ENCODE measurements at places on chromosomes 13 and 19.
A peak's percentile ranks its signal among the peaks of the same experiment; 100 is the strongest.

GRCh38 chr19:1259876-1260748 lies 9.0 kb upstream of the CIRBP start:
- DNase-seq, result no peak

DNA sequence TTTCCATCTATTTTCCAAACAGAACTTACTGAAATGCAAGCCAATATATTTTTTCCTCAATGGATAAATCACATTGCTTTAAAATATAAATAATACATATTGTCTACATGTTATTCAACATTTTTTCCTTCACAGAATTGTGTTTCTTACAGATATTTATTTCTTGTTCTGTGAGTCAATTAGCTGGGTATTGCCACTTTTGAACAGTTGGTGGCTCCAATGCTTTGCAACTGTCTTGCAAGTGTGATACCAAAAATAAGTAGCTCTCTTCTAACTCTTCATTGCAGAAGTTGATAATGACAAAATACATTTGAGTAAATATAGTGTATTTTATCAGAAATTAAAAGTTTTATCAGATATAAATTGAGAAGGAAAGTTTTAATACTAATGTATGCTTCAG lies 17.1 kb upstream of the GPC5 start:
- no peak for DNase-seq

DNA sequence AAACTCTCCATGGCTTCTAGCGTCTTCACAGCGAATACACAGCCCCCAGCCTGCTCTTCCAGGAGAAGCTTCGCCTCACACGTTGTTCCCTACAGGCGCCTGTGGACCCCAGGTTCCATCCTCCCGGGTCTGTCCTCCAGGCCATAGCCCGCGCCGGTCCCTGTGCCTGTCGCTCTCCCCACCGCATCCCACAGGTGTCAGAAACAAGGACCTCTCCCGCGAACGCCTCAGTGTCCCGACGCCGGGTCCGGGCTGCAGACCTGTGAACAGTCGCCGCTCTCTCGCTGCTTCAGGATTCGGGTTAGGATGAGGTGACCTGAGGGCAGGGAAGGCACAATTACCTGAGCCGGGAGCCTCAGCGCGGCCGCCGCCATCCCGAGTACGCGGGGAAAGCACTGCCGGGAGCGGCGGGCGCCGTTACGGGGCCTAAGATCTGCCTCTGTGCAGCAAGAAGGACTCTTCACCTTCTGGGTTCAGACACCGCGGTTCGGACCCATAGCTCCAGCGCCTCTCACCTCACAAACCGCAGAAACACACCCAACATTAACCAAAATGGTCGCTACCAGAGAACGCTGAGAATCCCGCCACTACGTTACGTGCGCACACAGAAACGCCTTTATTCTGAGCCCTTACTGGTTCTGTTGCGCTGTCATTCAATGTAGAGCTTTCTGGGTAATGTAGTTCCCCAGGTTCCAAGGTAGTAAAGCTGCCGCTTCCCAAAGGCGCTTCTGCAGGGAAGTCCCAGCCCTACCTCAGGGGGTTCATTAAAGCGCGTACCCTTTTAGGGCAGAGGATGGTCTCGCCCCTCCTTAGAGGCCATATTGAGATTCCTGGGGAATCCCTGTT lies at the start of gene ZNF418:
ZNF418 (minus strand) TSS at position 583 of the 846 bp plus-strand sequence. CDS start 1,580 bp downstream, outside the sequence.
- no peak for DNase-seq

DNA sequence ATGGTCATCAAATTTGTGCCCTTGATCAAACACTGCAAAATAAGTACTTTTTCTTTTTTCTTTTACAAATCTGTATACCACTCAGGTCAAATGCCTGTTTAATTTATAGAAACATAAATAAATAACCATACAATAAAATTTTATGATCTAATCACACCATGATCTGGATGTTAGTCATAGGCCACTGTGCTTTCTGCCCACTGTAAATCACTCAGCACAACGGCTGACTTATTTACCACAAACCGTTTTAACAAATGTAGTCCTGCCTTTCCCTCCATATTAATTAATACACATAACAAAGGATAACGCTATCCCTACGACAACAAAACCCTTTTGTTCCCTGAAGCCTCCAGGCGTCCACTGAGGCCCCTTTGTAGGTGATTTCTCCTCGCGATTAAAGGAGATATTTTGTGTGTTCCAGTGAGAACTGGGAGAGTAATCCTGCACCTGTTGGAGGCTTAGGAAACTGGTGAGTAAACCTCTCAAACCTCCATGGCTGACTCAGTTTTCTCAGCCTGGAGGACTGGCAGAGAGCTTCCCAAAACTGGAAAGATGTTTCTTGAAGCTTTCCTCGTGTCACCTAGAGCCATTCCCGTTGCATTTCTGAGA lies 477.1 kb upstream of the SGCG start:
- no peak for DNase-seq

DNA sequence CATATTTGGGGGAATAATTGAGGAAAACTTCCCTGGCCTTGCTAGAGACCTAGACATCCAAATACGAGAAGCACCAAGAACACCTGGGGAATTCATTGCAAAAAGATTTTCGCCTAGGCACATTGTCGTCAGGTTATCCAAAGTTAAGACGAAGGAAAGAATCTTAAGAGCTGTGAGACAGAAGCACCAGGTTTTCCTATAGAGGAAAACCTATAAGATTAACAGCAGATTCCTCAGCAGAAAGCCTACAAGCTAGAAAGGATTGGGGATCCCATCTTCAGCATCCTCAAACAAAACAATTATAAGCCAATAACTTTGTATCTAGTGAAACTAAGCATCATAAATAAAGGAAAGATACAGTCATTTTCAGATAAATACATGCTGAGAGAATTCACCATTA lies 114.9 kb downstream of the PIBF1 start:
- no peak for DNase-seq

- no peak for DNase-seq
Observed at GRCh38 chr13:68588623-68589022, 1358.5 kb upstream of the PCDH9 start.

DNA sequence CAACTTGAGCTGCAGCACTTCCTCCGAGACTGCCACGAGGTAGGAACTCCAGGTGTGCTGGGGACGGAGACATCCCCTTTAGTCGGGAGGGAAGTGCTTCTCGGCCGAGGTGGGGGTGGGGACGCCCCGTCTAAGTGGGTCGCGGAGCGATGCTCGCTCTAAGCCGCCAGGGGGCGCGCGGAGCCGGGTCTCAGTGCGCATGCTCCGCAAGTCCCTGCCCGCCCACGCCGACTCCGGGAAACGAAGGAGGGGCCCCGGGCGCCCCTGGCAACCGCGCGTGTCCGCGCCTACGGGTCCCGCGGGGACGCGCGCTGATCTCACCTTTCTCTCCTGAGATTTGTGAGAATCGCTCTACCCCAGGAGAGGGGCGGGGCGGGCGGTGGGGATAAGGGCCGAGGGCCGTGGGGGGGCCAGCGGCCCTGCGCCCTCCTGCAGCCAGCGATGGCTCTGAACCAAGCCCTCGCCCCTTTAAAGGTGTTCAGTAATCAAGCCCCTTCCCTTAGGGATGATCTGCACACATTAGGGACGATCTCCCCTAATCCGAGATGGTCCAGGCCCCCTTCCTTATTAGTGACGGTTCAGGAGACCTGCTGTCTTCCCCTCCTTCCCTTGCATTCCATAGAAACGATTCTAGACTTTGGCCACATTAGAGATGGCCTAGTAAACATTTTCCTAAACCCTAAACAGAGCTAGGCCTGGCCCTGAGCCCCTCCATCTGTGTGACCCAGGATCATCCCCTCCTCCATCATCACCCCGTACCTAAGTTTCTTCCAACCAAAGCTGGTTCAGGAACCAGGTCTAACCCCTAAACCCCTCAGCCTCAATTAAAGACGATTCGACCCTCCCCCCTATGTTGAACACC lies 47.3 kb upstream of the SHKBP1 start:
- DNase-seq, result peak; percentile 72

GRCh38 chr13:74203576-74203975 lies 69.4 kb upstream of the KLF12 start:
- no peak for DNase-seq

- no peak for DNase-seq
Observed at GRCh38 chr13:72694314-72694713, 33.1 kb downstream of the MZT1 start.

DNA sequence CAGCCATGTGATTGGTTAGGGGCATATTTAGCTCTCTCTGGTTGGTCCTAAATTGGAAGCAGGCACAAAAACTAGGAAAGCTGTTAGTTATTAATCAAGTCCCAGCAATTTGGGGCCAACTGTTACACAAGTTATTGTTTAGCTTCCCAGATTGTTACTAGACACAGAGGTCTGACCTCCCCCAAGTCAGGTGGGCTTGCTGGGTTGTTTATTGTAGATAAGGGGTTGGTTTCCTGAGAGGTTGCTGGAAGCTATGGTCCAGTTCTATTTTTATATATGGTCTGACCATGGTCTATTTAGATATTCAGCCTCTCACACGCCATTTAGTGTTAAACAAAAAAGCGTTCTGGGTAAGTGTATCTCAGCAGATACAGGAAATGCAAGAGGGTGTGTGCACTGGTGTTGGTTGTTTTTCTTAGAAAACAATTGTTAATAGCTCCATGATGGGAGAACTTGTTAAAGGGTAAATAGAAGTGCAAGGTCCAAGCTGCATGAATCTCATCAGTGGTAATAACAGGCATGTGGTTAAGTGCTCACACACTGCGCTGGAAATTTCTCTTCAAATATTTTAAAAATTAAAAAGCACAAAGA lies 150.0 kb downstream of the RAP2A start:
- no peak for DNase-seq

GRCh38 chr19:55251341-55252081 lies 7.3 kb downstream of the PPP6R1 start:
- DNase-seq, result no peak

- DNase-seq, result no peak
Observed at GRCh38 chr13:96090240-96091101, 564 bp downstream of the HS6ST3 start.

DNA sequence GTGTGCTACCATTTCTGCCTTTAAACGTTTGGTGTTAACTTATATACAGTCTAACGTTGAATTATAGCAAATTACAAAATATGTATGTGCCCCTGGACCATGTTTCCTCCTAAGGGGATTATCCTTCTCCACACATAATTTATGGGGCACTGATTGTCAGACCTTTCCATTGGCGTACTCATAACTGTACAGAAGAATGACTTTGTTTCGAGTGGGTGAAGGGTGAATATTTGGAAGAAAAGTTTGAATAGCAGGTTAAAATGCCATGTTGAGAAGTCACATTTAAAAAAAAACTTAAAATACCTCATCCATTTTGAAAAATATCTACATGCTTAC lies 58.8 kb downstream of the SLC10A2 start:
- DNase-seq, result no peak

DNA sequence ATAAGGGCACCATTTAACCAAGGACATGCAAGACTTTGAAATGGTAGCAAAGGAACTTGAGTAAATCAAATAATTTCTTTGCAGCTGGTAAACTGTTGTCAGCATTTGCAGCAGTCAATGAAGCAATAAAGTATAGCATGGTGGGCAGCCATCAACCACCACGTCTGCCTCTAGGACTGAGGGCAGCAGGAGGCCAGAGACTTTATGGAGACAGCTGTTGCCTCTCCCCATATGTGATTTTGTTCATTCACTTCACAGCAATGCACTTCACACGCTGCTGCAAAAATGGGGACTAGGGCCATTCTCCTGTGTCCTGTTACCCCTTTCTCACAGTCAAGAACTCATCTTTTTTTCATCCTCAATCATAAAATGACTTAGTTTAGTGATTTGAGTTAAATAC lies 51.3 kb upstream of the PCDH9 start:
- no peak for DNase-seq

DNA sequence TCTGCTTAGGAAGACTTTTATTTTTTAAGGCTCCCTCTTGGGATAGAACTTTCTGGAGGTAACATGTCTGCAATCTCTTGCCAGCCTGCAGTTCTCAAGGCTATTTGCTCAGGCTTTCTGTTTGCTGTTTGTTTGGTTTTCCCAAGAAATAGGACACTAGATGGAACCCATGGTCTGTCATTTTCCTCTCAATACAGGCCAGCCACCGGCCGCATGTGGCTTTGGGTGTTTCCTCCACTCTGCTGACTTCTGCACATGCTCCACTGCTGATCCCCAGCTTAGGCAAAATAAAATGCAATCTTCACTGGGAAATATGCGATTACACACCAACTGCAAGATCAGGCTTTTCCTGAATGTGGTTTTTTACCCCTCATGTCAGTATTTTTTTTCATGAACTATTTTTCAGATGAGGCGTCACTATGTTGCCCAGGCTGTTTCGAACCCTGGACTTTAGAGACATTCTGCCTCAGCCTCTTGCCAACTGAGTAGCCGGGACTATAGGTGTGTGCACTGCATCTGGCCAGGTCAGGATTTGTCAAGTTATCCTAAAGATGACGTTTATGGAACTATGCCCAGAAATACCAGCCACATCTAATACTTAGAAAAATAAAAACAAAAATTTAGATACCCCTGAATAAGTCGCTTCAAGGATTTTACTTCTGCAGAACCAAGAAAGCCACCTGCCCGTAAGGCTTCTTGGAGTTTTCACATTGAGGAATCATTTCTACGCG lies 94.3 kb upstream of the PABPC3 start:
- no peak for DNase-seq

GRCh38 chr13:110250258-110250891 lies 56.6 kb downstream of the COL4A1 start:
- DNase-seq, result no peak

- no peak for DNase-seq
Observed at GRCh38 chr13:49676581-49677298, 14.5 kb downstream of the EBPL start.

DNA sequence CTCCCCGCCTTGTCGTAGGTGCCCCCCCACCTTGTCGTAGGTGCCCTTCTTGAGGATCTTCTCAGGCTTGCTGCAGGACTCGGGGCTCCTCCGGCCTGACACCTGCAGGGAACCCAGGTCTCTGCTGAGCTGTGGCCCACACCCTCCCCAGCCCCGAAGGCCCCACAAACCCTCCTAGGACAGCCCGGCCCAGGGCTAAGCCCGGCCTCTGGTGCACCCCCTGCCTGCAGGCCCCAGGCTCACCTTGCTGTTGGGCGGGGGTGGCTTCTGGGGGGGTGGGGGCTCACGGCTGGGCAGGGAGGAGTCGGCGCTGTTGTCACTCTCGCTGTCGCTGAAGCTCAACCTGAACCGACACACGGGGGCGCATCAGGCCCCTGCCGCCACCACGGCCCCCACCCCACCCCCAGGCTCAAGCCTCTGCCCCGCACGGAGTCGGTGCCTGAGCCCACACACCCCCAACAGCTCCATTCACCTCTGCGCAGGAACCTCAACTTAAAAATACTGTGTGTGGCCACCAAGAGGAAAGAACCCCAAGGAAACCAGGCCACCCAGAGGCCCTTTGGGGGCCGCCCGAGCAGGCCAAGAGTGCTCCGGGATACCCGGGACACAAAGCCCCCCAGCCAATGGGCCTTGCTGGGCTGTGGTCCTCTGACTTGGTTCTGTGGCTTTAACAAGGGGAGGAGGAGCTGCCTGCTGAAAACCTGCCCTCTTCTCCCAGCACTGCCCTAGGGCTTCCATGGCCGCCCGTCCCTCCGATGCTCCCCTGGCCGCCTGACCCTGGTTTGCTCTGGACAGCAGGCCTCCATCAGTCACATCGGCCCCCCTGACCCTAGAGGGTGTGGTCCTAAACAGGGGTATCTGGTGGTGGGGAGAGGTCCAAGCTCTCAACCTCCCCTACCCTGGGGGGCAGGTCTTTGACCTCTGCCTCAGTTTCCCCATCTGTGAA lies 65.8 kb downstream of the MLLT1 start:
- DNase-seq, result no peak

GRCh38 chr13:103557878-103558277 lies 491.7 kb upstream of the SLC10A2 start:
- DNase-seq, result no peak

Measured in HS-27A (cell line).